T-helper 9 cell (primary cell): ENCODE measurements at places on chromosomes 11 and 22.

- DNase-seq: no peak
Observed at GRCh38 chr11:118047749-118048148, 29.1 kb upstream of the TMPRSS4 start.

DNA sequence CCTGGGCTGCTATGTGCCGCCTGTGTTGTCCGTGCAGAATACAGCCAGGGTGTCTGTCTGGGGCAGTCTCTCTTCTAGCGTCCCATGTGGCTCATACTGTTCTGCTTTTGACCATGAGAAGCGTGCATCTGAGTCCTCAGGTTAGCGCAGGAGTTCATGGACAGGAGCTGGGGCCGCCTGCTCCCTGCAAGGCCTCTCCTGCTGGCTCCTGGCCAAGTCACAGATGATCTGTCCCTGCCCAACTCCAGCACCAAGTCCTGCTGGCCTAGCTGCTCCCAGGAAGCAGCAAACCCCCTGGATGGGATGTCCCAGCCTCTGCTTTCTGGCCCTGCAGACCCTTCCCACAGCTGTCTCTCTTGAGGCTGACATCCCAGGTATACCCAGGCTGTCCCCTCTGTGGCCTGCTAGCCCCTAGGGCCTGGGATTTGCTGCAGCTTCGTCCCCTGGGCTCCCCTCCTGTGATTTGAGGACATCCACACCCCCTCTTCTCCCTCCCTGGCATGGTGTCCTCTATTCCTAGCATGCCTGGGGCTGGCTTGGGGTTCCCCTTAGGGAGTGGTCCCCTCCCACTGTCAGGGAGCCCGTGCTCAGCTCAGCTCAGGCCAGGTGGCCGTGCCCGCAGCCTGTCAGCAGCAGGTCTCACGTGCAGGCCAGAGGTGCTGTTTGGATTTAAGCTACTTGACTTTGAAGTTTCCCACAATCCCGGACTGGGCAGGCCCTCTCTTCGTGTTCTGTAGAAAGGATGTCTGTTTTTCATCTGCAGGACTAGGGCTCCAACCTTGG is 17.8 kb downstream of the PRR5 start:
- no peak for DNase-seq

- DNase-seq: no peak
Observed at GRCh38 chr22:46446799-46447198, 90.6 kb downstream of the CELSR1 start.

- no peak for DNase-seq
Observed at GRCh38 chr11:130427581-130428315, 661 bp downstream of the ADAMTS8 start.

- DNase-seq: no peak
Observed at GRCh38 chr11:79030448-79030847, 410.4 kb downstream of the TENM4 start.

GRCh38 chr11:11446564-11446963 is 93.5 kb upstream of the CSNK2A3 start:
- no peak for DNase-seq

DNA sequence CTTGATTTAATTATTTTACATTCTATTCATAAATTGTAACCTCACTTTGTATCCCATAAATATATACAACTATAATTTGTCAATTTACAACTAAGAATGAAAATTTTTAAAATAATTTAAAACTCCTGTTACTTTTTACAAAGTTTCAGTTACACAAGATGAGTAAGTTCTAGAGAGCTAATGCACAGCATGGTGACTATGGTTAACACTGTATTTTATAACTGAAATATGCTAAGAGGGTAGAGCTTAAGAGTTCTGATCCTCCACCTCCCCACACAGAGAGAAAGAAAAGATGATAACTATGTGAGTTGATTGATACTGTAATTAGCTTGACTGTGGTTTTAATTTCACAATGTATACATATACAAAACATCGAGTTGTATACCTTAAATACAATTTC is 412.5 kb upstream of the DDI1 start:
- no peak for DNase-seq

DNA sequence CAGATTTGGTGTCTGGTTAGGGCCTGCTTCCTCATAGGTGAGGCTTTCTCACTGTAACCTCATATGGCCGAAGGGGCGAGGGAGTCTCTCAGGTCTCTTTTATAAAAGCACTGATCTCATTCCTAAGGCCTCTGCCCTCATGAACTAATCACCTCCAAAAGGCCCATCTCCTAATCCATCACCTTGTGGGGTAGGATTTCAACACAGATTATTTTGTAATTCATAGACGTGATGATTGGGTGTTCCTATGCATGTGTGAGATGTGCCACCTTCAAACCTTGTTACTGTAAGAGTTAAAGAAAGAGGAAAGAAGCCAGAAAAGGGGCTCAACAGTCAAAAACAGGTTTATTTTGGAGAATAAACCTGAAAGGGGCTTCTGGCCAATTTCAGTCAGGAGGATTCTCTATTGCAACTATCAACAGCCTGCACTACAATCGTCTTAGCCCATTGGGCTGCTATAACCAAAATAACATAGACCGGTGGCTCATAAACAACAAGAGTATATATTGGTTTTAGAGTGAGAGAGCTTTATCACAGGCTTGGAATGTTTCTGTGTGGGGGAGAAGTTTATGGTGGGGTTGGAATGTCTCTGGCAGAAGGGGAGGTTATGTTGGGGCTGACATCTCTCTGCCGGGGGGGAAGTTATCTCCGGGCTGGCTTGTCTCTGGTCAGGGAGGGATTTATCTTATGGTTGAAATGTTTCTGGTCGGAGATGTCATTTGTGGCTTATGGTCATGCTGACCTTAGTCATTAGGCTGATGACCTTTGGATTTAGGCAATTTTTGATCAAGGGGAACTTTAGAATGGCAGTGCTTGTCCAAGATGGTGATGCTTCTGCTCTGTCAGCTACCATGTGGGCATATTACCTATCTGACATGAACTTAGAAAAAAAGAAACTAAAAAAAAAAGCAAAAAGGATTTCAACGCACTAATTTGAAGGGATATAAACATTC is 35.1 kb downstream of the CSF2RB start:
- no peak for DNase-seq

GRCh38 chr22:44920183-44920582 is 89.6 kb downstream of the PHF21B start:
- DNase-seq: no peak

DNA sequence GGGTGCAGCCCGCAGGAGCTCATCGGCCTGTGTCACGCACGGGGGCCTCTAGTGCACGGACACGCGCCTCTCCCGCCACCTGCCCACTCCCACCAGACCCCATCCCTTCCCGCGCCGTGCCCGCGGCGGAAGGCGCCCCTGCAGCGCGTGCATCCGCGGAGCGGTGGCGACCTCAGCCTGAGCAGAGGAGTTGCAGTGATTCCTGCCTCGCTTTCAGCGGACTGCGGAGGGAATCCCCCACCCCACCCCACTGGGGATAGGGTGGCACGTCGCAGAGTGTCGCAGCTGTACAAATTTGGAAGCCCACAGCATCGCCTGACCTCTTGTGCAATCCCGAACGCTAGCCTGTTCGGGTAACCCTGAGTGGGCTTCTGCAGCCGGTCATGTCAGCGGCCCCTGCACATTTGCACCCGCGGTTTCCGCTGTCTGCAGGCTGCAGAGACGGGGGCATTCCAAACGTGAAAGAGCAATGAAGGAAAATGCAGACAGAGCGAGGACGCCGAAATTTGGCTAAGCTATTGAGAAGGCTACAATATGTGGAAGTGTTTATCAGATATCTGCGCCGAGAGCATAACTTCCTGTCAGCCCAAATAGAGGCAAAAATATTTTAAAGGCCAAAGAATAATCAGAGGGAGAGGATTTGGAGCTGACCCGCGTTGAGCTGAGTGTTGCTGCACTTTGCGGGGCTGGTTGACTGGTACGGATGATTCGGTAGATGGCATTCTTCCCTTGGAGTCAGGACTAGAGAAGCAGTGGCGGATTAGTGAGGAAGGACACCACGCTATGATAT is 617 bp upstream of the ARHGAP20 start:
- DNase-seq: no peak

GRCh38 chr11:124339396-124340141 is 19.6 kb upstream of the OR8D2 start:
- DNase-seq: no peak

- no peak for DNase-seq
Observed at GRCh38 chr22:43168471-43169309, 17.3 kb downstream of the TSPO start.

DNA sequence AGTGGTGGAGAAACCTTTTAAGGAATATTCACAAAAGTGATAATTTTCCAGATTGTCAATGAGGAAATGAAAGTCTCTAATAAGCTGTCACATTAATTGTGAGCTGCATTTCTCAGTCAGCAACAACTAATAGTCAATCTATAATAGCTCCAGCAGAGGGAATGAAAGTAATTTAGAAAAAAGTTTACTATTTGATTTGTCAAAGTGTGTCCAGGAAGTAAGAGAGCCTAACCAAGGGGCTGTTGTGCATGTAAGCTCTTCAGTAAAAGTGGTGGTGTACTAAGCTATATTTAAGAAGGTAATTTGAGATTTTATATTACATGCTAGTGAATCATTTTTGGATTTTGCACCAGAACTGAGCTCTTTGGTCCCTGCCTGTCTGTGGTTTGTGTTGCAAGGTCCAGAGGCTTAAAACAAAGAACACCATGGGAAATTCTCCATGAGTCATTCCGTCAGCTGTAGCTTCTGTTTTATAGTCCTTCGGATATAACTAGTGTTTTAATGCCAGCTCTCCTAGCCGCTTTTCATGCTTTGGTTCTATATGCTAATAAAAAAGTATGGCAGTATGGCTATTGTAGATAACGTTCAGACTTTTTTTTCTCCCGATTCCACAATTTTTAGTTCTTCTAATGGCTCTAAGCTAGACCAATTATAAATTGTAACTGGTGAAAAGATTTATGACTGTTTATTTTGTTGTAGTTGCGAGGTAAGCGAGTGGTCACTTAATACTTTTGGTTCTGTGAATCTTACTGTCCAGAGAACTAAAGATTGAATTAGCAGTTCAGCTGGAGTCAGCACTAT is 64.6 kb downstream of the ARHGEF12 start:
- no peak for DNase-seq

GRCh38 chr22:19107730-19108074 is 14.5 kb downstream of the DGCR2 start:
- DNase-seq: no peak

DNA sequence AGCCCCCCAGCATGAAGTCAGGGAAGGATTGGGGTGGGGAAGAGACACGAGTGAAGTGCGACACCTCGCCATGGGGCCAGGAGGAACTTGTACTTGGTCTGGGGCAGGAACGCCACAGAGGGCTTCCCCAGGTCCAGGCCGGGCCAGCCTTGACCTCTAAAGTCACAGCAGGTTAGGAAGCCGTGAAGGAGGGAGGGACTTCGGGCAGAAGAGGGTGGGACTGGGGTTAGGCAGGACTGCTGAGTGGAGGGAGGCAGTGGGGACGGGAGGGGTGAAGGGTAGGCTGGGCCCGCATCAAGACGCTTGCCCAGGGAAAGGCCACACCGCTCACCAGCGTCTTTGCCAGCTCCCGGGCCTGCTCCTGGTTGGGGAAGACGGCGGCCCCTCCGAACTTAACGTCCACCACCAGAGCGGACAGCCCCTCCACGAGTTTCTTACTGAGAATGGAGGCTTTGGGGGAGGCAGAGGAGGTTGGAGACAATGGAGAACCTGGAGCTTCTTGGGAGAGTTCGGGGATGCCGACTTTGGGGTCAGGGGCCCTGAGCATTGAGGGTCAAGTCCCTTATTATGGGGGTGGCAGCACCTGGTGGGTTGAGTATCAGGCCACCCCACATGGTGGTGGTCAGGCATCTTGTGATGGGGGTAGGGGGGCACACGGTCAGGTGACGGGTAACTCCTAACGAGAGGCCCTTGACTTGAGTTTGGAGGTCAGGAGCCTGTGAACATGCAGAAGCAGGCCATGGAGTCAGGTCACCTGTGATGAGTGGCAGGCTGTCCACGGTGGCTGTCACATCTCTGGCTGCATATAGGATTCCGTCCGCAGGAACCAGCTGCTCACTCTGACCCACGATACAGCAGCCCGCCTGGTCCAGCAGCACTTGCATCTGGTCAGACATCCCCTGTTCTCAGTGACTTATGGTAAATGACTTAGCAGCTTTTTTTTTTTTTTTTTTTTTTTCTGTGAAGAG is 1.7 kb upstream of the SCO2 start:
- no peak for DNase-seq

DNA sequence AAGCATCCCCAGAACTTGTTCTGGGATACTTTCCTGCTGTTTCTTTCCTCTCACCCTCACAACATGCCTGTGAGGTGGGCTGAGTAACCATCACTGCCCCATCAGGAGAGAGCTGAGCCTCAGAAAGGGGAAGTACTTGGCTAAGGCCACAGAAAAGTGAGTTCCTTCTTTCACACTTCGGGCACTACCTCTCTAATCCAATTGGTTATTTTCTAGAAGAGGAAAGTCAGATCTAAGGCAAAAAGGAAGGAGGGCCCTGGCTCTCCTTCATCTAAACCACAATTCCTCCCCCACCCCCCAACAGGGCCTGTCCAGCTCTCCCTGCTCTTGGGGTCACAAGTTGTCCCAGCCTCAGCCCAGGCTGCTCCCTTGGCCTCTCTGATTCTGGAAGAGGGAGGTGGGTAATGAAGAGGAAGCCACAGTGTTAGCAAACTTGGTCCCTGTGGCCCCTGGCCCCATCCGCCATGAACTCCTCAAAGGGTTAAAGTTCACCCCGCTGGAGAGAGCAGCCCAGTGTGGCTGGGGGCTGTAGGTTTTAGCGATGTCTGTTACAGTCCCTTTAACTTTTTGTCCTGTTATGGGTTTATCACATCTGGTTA is 34.0 kb downstream of the SLC22A12 start:
- no peak for DNase-seq
